WERI-Rb-1 (cell line): ENCODE measurements at places on chromosomes 1 and 21.

DNA sequence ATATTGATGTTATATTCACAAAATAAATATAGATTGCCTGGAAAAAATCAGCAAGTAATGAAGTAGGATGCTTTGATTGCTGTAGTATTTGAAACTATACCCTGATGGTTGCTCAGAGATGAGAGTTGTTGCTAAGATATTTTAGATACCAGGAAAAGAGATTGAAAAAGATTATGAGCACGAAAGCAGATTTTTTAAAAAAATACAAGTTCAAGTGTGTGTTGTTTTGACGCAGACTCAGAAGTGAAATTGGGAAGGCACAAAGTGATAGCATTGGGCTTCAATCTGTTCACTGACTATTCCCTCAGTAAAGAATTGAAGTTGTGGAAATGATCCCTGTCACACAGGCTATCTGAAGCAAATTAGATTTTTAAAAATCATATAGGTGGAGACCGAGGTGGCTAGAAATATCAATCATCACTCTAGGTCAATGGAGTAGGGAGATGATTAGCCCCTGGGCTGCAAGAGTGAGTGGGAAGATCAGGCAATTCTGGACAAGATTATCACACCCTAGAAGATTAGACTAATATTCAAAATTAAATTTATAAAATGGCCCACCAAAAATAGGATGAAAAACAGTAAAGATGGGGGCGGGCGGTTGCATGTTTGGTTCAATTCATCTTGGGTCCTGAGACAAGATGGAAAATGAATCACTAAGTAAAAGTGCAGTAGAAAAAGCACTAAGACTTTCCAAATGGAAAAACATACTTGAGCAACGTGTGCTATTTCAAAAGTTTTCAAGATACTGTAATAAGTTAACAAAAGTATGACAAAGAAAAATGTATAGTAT, 41.5 kb upstream of the LRRC8D start:
- DNase-seq = no peak

GRCh38 chr21:16563116-16563515, 833.3 kb downstream of the USP25 start:
- DNase-seq = no peak

DNA sequence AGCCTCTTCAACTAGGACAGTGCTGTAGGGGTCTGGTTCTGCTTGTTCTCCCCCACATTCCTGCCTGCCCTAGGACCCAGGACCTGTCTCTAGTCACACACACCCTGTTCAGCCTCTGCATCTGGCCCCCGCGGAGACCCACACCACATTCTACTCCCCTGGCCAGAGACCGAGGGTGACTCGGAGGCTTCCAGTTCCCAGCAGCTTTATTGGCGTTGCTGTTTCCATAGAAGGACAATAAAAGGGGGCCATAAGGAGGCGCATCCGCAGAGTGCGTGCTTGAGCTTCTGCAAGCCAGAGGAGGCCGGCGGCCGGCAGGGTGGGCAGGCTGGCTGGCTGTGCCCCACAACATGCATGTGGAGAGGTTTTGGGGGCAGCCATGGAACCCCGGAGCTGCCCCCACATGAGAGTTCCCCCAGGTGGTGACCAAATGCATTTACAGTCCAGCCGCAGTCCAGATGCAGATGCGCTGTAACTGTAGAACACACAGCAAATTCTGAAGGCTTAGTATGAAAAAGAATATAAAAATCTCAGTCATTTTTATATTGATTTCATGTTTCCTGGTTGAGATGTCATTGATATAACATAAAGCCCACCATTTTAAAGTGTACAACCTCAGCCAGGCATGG, 52.4 kb downstream of the PDE9A start:
- no peak for DNase-seq

DNA sequence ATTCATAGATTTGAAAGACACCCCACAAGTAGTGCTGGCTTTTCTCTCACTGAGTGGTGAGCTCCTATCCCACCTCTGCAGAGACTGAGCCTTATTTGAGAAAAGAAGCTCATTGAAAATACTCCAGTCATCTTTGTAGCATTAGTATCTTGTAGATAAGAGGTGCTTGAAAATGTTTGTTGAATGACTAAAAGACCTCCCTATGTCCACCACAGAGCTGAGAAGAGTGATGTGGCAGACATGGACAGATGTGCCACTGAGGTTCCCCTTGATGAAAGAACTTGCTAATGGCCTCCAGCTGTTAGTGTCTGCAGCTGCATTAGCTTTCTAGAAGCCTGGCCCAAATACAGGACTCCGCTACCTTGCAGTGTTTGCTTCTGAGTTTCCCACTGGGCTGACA, 29.3 kb upstream of the ZBTB8A start:
- no peak for DNase-seq

DNA sequence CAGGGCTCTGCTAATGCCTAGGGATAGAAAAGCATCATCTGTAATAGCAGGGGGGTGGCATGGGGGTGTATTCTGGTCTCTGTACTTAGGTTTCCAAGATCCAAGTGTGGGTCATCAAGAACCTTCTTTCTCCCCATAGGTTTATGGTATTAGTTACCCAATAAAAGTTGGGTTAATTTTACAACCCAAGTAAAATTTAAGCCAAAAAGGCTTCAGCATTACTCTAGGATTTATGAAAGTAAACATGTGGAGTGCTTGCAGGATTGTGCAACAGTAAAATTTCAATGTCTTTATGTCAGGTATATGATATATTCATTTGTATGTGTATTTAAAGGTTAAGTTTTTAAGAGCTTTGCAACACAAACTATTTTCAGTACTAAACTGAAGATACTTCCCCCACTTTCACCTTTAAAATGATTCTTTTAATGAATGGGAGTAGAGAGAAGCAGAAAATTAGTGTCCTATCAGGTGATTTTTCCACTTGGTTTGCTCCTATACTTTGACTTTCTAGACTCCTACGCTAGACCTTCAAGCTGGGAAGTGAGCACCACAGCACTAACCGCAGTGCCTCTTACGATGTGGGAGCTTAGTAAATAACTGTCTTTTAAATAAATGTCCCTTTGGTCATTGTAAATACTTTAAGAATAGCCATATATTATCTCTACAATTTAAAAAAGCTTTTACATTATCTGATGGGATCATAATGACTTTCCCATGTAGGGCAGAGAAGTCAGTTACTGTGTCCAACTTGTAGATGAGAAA, 67.8 kb upstream of the UBE2U start:
- no peak for DNase-seq

- peak; percentile 9 for DNase-seq
Measured at GRCh38 chr1:53075761-53076163, 13.7 kb downstream of the PODN start.

DNA sequence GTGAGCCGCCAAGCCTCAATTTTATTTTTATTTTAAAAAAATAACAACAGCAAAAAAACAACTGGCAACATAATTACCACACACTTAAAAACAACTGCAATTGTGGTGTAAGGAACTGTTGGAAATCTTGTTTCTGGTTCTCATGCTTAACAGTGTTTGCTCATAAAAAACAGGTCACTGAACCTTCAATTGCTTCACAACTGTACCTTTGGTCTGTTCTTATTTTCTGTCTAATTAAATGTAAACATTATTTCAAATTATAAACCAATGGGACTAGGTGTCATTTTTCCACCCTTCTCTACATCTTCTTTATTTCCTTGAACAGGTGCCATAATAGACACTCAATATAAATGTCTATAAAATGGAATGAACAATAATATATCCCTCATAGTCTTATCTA, 68.4 kb upstream of the CHRM3 start:
- no peak for DNase-seq
